ENCODE measurements at places on chromosomes 1 and 21. TPM values are rescaled to one million over a fixed set of nuclear protein-coding genes. Genes with fewer than 3 reads are reported as not detected.

Gene RRP1
- 36.4 TPM for total RNA-seq

Gene RNU1-3
- total RNA-seq = not detected

Gene TRAF3IP3
- not detected for total RNA-seq

Gene CALML6
- 0.36 TPM for total RNA-seq

All from A549 treated with CORT108297 at 1 μM for 4 hours (cell line).